ENCODE measurements at places on chromosomes 6 and 20. TPM values are rescaled to one million over a fixed set of nuclear protein-coding genes. Genes with fewer than 3 reads are reported as not detected.

Gene PEX3
- total RNA-seq, result 14.6 TPM

GRCh38 chr6:142909686-142910085, 35.3 kb downstream of the HIVEP2 start:
- DNase-seq, result no peak

GRCh38 chr20:62752671-62753501, 43.4 kb upstream of the MRGBP start:
- DNase-seq, result no peak

Gene MOG
- not detected for total RNA-seq

GRCh38 chr6:4901386-4902061, 102.3 kb downstream of the RPP40 start:
- no peak for DNase-seq

GRCh38 chr20:51800060-51800871, 2.1 kb downstream of the SALL4 start:
- no peak for DNase-seq

Gene SMOC2
- 74.7 TPM for total RNA-seq

GRCh38 chr20:3472105-3472504, 1.3 kb downstream of the ATRN start:
- DNase-seq, result no peak

GRCh38 chr20:44409132-44409600, 53.7 kb downstream of the HNF4A start:
- DNase-seq, result no peak

GRCh38 chr20:38590676-38591473, 9.9 kb downstream of the ADIG start:
- DNase-seq, result no peak

GRCh38 chr20:4304601-4305000, 289.2 kb upstream of the RNF24 start:
- DNase-seq, result no peak

- DNase-seq, result no peak
Observed at GRCh38 chr6:17904491-17905120, 82.8 kb downstream of the KIF13A start.

DNA sequence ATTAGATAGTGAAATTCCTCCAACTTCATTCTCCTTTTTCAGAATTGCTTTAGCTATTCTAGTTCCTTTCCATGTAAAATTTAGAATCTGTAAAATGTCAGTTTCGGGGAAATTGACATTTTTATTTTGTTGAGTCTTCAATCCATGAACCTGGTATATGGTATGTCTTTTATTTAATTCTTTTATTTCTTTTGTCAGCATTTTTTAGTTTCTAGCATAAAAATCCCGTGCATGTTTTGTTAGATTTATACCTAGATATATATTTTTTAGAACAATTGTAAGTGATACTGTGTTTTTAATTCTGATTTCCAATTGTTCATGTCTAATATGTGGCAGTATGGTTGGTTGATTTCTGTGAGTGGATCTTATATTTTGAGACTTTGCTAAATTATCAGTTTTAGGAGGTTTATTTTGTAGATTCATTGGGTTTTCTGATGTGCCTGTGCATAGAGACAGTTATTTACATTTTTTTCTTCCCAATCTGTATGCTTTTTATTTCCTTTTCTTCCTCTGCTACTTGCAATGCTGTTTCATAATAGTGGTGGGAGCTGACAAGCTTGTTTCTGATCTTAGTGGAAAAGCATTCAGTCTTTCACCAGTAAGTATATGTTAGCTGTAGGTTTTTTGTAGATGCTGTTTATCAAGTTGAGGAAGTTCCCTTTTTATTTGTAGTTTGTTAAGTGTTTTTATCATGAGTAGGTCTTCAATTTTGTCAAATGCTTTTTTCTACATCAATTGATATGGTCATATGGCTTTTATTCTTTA, 13.7 kb downstream of the TAB2 start:
- no peak for DNase-seq

GRCh38 chr20:13458860-13459451, 179.8 kb downstream of the TASP1 start:
- no peak for DNase-seq

DNA sequence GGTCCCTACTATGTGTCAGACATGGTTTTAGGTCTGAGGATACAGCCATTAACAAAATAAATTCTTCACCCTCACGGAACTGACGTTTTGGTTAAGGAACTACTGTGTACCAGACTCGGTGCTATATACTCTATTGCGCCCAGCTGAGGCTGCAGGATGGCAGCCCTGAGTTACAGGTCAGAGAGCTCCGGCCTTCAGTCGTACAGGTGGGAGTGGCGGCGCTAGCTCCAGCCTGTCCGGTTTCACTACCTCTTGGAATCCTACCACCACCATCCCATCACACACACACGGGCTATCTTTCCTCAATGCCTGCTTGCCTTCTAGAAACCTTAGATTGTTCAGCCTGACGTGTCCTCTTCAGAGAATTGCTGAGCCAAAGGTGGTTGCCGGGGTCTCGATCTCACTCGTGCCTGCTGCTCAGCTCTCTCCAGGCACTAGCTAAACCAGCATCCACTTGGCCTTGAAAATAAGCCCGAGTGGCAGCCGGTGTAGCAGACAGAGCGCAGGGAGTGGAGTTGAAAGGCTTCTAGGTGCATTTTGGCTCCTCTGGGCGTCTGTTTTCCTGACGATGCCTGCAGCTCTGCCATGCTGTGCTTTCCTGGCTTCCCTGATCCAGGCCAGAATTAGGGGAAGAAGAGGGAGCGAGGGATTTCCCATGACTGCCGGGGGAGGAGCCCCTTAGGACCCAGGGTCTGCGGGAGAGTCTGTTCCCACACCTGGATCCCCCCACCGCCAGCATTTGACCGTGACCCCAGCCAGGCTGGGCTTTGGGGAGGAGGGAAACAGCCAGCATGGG, 1.1 kb upstream of the TCF15 start:
- no peak for DNase-seq

Gene GABRR1
- not detected for total RNA-seq

GRCh38 chr6:39670519-39670918, 54.7 kb downstream of the KIF6 start:
- no peak for DNase-seq

- DNase-seq, result no peak
Observed at GRCh38 chr6:129890164-129890563, 29.0 kb upstream of the TMEM244 start.

DNA sequence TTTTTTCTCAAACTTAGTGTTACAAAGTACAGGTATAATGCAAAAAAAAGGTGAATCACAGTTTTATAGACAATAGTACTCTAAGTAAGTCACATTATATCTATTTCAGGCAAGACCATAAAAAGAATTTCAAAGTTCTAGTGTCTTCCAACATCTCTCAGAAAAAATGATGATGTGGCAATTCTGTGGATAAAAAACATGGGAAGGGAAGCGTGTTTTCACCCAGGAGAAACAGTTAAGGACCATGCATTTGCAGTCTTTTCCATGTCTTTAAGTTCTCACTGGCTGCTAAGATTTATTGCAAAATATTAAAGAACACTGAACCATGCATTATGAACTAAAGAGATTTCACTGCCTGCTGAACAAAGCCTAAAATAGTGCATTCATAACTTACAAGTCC, 1.8 kb downstream of the SSR1 start:
- no peak for DNase-seq

GRCh38 chr6:132190097-132190814, 211.0 kb downstream of the MOXD1 start:
- no peak for DNase-seq

GRCh38 chr6:157184202-157185015, 138.9 kb downstream of the TMEM242 start:
- peak; percentile 57 for DNase-seq
